ENCODE measurements at places on chromosomes 5 and 9.

GRCh38 chr5:166370928-166371690, 1920.3 kb upstream of the WWC1 start:
- DNase-seq = no peak

GRCh38 chr5:164048359-164048926, 543.0 kb downstream of the MAT2B start:
- DNase-seq = no peak

- DNase-seq = no peak
These were observed 15.6 kb downstream of the TICAM2 start for GRCh38 chr5:115586525-115587146.

- DNase-seq = no peak
These were observed 881 bp upstream of the B4GALT1 start for GRCh38 chr9:33167972-33168461.

DNA sequence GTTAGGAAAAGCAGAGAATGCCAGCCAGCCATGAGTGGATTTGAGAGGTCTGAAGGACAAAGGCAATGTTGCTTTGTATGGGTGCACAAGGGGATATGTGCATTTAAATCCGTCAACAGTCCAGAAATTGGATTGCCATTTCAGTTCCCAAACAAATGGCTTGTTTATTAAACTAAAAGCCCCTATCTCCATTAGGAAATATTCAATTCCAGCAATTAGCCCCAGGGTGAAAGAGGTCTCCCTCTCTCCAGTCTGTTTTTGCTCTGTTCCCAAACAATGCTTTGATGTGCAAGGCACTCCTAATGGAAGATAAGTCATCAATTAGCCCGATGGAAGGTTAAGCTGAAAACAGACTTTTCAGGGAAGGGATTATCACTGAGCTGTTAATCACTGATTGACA, 101.3 kb downstream of the C9orf152 start:
- no peak for DNase-seq

DNA sequence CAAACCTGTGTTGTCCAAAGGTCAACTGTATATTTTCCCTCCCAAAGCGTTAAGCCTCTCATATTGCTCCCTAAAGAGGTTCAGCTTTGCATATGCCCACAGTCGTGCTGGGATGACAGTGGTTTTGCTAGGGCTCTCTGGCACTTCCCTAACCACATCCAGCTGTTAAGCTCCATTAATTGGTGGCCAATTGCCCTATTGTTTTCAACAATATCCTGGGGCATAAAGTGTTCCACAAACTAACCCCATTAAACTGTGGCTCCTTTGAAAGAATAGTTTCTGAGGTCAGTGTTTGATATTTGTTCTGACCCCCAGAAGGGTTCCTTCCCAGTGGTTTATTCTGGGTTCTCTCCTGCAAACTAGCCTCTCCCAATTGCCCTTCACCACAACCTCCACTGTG, 194.5 kb downstream of the HSD17B3 start:
- DNase-seq = no peak

GRCh38 chr5:29114331-29114768, 2076.0 kb upstream of the CDH9 start:
- DNase-seq = no peak

- DNase-seq = no peak
These were observed 5.1 kb downstream of the ZNF462 start for GRCh38 chr9:106868087-106868486.

DNA sequence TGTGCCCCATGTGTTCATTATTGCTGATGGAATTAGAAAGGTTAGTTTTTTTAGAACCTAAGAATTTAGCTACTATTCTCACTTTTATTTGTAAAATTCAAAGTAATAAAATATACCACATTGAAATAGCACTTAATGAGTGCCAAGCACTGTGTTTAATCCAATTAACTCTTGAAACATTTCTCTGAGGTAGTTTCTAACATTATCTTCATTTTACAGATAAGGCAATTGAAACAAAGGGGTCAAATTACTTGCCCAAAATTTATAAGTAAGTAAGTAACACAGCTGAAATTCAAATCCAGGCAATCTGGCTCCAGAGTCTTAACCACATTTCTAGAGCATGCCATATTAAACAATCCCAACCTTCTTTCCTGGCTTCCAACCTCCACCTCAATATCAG, 84.2 kb downstream of the MLLT3 start:
- no peak for DNase-seq
